ENCODE measurements at places on chromosomes 1 and 21. TPM values are rescaled to one million over a fixed set of nuclear protein-coding genes. Genes with fewer than 3 reads are reported as not detected.

The EVA1C gene
- total RNA-seq, result 56.5 TPM

The RHD gene
- not detected for total RNA-seq

The SYTL1 gene
- 0.29 TPM for total RNA-seq

The MYBPH gene
- not detected for total RNA-seq

The LRRC8B gene
- total RNA-seq, result 3.3 TPM

The LHX8 gene
- not detected for total RNA-seq

The DCST1 gene
- total RNA-seq, result 0.42 TPM

The TMEM269 gene
- not detected for total RNA-seq

The TEDDM1 gene
- total RNA-seq, result not detected

The ADAM30 gene
- not detected for total RNA-seq

The SLAMF8 gene
- 8.4 TPM for total RNA-seq

The NPHS2 gene
- total RNA-seq, result not detected

The KIF17 gene
- 2.0 TPM for total RNA-seq

The S100A1 gene
- total RNA-seq, result 17.9 TPM

The HMCN1 gene
- total RNA-seq, result 87.9 TPM

The GPR25 gene
- total RNA-seq, result not detected

The CNR2 gene
- not detected for total RNA-seq

The TRPM2 gene
- 2.9 TPM for total RNA-seq

The ABCA4 gene
- total RNA-seq, result 0.19 TPM

The HMGCS2 gene
- total RNA-seq, result not detected

The ZDHHC18 gene
- 31.7 TPM for total RNA-seq

The TAF13 gene
- 41.6 TPM for total RNA-seq

The GIPC2 gene
- 6.9 TPM for total RNA-seq

The RSPO1 gene
- 1.0 TPM for total RNA-seq

The ADPRS gene
- 42.4 TPM for total RNA-seq

The FCRLA gene
- 0.75 TPM for total RNA-seq

The COL11A1 gene
- 0.06 TPM for total RNA-seq

The SERTAD4 gene
- total RNA-seq, result 1.8 TPM

The MTARC1 gene
- total RNA-seq, result 4.2 TPM

The UBASH3A gene
- total RNA-seq, result 0.50 TPM

The SGIP1 gene
- 9.1 TPM for total RNA-seq

The CRNN gene
- not detected for total RNA-seq

The NR5A2 gene
- total RNA-seq, result 4.0 TPM

The GUCA2B gene
- total RNA-seq, result not detected

The PPT1 gene
- 50.3 TPM for total RNA-seq

The TNN gene
- total RNA-seq, result 0.45 TPM

The VWA1 gene
- 99.9 TPM for total RNA-seq

The SV2A gene
- 6.2 TPM for total RNA-seq

The OR2L5 gene
- total RNA-seq, result not detected

The DEGS1 gene
- total RNA-seq, result 117 TPM

The OR14K1 gene
- total RNA-seq, result not detected

The PKP1 gene
- 0.83 TPM for total RNA-seq

The GJA5 gene
- 13.7 TPM for total RNA-seq

The SPATA46 gene
- not detected for total RNA-seq

The A3GALT2 gene
- not detected for total RNA-seq

The CHIT1 gene
- not detected for total RNA-seq

The WNT3A gene
- total RNA-seq, result not detected

The CFHR2 gene
- total RNA-seq, result not detected

The RPTN gene
- not detected for total RNA-seq

The SPATC1L gene
- 1.3 TPM for total RNA-seq

The RNF115 gene
- 39.8 TPM for total RNA-seq

The CTSE gene
- not detected for total RNA-seq
